ENCODE measurements at places on chromosomes 1 and 21. TPM values are rescaled to one million over a fixed set of nuclear protein-coding genes. Genes with fewer than 3 reads are reported as not detected.

The ZNF648 gene
- 3.8 TPM for total RNA-seq

The RC3H1 gene
- total RNA-seq, result 40.9 TPM

The LYPD8 gene
- 0.43 TPM for total RNA-seq

The CD53 gene
- 9.5 TPM for total RNA-seq

The YRDC gene
- total RNA-seq, result 46.7 TPM

The EFCAB14 gene
- 76.6 TPM for total RNA-seq

The DPH2 gene
- total RNA-seq, result 44.7 TPM

Measured in testis (tissue), 5 donors.